SK-N-MC (cell line): ENCODE measurements at places on chromosomes 13 and 19.

- DNase-seq, result no peak
Measured at GRCh38 chr19:3517638-3518037, 11.5 kb downstream of the FZR1 start.

DNA sequence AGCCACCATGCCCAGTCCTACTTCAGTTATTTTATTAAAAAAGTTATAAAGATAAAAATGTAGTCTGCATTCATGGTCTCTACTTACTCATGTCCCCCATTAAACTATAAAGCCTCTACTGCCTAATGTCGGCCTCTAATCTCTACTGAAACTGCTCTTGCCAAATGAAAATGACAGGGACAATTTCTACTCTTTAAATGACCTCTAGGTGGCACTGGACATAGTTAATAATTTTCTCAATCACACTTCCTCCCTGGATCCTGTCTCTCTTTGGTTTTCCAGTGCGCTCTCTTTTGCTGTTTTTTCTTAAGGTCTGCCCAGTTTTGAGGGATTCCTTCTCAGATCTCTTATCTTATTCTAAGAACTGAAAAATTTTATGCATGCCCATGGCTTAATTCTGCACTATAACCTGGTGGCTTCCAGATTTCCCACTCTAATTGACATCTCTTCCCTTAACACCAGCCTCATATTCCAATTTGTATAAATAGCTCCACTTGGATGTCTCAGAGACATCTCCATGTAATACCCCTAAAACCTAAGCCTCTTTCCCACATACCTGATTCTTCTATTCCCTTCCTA lies 54.3 kb downstream of the MTMR6 start:
- no peak for DNase-seq

DNA sequence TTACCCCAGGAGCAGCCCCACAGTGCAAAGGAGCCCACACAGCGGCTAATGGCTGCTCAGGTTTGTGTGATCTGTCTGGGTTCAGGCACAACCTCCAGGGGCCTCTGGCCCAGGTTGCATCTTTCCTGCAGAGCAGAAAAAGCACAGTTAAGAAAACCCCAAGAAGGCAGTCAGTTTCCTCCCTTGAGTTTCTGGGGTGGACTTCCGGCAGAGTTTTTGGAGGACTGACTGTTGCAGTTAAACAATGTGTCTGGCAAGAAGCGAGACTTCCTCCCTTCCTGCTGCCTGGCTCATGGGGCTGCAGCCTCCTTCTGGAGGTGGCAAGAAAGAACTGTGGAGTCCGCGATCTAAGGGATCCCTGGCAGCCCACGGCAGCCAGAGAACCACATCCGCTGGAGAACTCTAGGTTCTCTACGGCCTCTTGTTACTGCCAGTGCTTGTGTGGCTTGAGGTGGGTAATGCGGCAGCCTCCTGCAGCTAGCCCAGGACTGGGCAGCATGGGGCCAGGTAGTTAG lies 114.4 kb downstream of the ZDHHC20 start:
- DNase-seq, result no peak

DNA sequence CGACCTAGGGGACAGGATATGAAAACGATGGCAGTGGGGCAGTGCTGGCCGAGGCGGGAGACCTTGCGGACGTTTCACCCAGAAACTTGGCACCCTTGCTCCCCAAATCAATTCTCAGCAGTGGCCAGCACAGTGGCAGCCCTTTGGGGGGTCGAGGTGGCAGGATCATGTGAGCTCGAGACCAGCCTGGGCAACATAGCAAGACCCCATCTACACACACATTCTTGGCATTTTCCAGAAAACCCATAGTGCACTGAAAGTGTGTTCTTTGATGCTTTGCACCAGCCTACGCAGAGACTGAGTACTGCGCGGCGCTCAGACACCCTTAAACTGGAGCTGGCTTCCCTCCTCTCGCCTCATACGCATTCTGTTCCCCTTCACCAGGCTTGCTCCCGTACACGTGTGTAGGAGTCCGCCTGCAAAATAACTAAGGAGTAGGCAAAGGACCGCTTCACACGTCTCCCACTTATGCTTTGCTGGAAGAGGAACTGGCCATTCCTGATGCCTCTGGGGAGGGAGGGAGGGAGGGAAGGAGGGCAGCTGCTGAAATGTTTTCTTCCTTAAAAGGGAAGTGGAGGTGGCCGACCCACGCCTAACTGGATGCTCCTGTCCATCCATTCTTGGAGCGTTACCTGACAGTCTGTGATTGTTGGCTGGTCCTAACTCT lies 23.5 kb upstream of the MIER2 start:
- DNase-seq, result no peak

GRCh38 chr19:29833614-29834261 lies 21.9 kb downstream of the CCNE1 start:
- no peak for DNase-seq

DNA sequence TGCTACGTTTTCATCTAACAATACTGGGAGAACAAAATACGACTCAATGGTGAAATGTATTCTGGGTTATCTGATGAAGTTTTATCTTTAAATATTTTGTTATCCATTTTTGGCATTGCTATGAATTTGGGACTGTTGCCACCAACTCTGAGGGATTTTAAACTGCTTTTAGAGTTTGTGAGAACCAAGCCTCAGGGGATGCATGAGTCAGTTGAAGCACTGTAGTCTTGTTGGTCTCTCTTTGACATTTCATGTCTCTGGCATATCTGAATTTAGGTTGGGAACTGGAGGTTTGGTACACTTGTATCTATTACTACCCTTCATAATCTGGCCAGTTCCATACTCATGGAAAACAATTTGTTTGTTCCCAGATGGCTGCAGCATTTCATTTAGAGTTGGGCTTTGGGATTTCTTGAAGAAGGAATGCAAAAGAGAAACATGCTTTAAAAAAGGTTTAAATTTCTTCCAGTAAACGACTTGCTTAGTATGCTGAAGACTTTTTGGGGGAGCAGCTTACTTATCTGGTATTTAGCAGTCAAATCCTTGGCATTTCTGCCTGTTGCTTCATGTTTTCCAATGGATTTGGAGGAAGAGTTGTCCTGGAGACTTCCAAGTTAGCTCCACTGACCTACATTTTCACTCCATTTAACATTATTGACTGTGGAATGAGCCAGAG lies 28.9 kb downstream of the ARHGEF7 start:
- no peak for DNase-seq

DNA sequence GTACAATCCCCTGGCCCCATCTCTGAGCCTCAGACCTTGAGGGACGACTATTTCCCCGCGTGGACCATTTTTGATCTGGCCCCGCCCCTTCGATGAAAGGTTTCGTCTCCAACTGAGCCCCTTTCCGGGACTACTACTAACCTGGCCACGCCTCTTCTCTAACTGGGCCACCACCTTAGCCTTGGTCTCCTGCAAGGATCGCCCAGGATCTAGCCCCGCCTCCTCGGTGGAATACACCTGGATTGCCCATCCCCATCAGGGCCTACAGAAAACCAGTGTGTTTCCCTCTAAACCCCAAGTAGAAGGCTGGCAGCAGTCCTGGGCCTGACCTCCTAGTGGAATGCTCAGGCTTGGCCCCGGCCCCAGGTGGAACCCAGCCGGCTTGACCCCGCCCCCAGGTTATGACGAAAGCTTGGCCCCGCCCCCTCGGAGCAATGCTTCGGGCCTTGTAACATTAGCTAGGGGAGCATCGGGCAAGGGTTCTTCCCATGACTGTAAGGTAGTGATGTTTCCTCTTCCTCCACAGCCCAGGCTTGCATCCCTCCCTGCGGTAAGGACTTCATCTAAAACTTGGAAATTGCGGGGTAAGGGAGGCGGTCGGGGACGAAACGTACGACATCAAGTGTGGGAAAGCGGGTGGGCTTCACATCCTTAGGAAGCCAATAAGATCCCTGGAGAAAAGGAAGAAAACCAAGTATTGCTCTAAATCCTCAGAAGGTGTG lies 9.1 kb downstream of the SPACA6 start:
- DNase-seq, result no peak
